ENCODE measurements at places on chromosomes 2 and 18.

DNA sequence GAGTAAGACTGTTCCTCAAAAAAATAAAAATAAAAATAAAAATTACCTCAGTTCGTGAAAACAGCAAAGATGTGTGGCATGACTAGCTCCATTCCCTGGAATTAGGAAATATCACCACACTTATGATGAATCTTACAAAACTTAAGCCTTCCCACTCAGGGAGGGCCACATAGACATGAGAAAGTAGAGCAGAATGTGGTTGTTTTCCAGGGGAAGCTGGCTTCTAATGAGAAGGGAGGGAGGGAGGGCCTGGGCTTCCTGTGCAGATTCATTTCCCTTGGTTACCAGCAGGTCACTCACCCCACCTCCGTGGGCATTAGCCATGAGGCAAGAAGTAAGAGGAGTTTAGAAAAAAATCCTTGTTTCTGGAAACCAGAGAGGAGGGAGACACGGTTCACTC is 95.9 kb upstream of the RMDN2 start:
- DNase-seq: no peak

DNA sequence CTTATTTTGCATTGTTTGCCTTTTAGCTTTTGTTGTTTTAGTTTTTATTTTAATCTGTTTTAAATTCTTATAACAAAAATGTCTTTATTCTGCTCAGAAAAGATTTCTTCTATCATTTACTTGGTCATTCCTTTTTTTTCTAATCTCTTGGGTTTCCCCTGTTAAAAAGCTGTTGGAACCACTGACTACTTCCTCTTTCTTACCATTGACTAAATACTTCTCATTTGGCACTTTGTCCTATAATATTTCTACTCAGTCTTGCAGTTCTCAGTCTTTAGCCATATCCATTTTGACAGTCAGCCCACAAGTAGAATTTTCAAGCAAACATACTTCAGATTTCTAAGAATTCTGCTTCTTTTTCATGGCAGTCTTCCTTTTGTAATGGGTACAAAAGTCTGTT is 567.2 kb downstream of the SATB2 start:
- no peak for DNase-seq

GRCh38 chr2:234679741-234680687 is 183.1 kb upstream of the ARL4C start:
- no peak for DNase-seq

GRCh38 chr2:38528008-38528442 is 74.7 kb downstream of the HNRNPLL start:
- DNase-seq: no peak

GRCh38 chr2:31694444-31694843 is 113.7 kb upstream of the SRD5A2 start:
- no peak for DNase-seq

DNA sequence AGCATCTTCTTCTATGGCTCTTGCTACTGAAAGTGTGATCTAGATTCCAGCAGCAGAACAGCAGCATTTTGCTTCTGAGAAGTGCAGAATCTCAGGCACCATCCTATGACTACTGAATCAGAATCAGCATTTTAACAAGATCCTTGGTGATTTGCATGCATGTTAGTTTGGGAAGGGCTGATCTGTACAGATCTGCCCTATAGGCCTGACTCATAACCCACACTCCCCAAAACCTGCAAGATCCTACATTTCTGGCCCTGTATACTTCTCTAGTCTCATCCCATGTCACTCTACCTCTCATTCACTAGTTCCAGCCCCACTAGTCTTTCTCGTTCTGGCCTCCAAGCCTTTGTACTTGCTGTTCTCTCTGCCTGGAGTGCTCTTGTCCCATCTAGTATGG is 15.7 kb upstream of the DARS1 start:
- DNase-seq: no peak

GRCh38 chr2:60529785-60530627 is 23.4 kb downstream of the BCL11A start:
- DNase-seq: no peak

DNA sequence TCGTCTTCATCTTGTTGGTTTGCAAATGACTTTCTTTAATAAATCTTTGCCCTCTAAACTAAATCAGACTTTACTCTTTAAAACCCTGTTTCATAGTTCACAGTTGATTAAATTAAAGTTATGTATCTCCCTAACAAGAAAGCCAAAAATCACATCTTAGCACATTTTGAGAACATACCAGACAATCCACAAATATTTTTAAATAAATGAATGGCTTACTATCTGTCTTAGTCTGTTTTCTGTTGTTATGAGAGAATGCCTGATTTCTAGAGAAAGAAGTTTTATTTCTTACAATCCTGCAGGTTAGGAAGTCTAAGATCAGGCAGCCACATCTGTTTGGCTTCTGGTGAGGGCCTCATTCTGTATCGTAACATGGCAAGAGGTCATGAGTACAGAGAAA is 1090.2 kb upstream of the PIK3C3 start:
- DNase-seq: no peak

DNA sequence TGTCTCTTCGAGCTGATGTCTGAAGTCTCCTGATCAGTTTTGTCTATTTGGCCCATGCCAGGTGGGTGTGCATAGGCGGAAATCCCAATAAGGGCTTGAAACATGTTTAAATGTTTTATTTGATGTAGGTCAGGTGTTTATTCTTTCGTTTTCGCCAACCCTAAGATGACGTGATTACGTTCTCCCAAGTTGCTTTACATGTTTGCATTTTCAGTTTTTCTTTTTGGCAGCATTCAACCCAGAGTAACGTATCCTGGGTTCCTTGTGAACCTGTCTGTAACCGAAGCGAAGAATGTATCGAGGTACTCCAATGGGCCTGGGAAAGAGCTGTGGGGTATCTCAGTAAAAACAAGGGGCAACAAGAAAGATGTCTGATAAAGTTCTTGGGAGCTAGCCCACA is 3.1 kb downstream of the ALPK2 start:
- DNase-seq: no peak
